ENCODE measurements at places on chromosomes 6 and 20.

- DNase-seq, result peak; percentile 13
These were observed 498.9 kb downstream of the BCKDHB start for GRCh38 chr6:80605165-80605989.

DNA sequence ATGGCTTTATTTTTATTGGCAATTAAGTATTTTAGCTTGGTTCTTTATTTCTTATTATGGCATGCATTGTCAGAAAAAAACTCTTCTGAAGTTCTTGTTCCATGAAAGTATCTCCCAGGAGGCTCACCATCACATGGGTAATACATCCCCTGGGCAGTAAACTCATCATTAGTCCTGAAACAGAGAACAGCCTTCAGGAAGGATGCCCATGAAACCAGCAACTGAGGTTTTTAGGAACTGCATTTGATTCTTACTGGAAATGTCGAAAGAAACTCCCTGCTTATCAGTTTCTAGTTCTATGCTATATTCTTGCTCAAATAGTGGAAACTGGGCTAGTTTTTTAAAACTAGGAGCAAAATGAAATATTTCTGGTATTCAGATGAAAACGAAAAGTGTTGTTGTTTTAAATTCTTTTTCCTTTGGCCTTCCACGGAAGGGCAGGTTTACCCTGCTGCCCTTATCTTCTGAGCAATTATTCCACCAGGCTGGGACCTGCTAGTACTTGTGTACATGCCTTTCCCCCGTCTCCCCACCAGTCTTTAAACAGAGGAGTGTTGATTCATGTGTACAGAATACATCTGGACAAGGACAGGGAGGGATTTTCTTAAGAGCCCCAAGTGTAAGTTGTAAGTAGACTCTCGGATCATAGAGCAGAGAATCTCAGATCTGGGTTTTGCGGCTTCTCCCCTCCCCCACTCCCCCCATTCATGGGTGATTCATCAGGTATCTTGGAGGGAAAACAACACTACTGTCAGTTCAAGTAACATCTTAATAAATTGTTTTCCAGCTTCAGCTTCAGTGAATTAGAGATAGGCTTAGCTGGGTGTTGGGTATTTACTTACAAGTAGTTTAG lies 81.5 kb downstream of the RTN4IP1 start:
- no peak for DNase-seq

- DNase-seq, result no peak
These were observed 8.8 kb downstream of the DUSP15 start for GRCh38 chr20:31861385-31862156.

GRCh38 chr20:48801197-48801596 lies 26.6 kb downstream of the PREX1 start:
- no peak for DNase-seq

DNA sequence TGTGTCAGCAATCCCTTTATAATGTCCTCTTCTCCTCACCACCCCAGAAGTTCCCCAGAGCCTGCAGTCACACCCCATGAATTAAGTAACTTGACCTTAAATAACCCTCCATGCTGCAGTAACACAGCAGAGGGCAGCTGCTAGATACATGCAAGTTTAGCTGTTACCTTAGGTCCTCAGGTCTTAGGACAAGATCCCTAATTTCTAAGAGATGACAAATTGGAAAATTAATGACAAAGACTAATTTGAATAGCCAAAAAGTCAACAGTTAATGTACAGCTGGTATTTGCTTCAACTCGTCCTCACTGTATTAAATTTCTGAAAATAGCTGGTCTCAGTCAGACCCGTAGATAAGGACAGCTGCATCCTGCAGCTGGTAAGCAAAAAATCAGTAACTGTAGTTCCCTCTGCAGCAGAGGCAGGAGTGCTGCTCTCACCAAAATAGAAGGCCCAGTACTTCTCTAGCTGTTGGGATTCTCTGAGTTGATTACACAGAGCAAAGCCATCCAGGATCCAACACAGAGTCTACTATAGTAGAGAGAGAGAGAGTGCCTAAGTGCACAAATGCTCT lies 62.4 kb downstream of the TNFRSF21 start:
- DNase-seq, result no peak

- DNase-seq, result no peak
These were observed 83.3 kb downstream of the SYCP2 start for GRCh38 chr20:59850018-59850641.

DNA sequence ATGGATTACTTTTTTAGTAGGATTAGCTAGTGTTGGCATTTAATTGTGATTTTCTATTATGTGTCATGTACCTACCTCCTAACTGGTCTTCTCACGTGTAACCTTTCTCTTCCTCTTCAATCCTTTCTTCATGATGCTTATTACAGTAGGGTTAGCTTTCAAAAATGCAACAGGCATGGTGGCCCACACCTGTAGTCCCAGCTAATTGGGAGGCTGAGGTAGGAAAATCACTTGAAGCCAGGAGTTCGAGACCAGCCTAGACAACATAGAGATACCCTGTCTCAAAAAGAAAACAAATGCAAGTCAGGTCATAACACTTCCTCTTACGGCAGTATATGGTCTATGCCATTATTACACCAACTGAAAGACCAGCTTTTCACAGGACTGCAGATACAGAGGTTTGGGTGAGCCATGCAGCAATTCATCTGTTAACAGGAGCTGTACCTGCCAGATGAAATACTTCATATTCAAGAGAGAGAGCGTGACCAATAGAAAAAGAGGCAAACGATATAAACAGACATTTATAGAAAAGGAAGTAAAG lies 195.0 kb downstream of the TMEM242 start:
- no peak for DNase-seq

DNA sequence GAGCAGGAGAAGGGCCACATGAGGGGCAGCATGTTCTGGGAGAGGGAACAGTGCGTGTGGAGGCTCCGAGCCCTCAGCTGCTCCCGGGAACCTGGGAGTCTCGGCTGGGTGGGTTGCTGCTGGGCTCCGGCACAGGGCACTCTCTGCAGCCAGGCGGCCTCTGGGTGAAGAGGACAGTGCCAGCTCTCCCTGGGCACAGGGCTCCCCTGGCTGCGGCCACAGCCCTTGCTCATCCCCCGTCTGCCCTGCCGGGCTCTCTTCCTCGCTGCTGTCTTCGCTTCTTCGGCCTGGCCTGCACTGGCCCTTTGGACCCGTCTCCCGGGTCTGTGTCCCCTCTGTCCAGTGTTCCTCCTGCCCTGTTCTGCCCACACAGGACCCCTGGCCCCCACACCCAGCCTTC lies 48.2 kb downstream of the CDH4 start:
- DNase-seq, result no peak

DNA sequence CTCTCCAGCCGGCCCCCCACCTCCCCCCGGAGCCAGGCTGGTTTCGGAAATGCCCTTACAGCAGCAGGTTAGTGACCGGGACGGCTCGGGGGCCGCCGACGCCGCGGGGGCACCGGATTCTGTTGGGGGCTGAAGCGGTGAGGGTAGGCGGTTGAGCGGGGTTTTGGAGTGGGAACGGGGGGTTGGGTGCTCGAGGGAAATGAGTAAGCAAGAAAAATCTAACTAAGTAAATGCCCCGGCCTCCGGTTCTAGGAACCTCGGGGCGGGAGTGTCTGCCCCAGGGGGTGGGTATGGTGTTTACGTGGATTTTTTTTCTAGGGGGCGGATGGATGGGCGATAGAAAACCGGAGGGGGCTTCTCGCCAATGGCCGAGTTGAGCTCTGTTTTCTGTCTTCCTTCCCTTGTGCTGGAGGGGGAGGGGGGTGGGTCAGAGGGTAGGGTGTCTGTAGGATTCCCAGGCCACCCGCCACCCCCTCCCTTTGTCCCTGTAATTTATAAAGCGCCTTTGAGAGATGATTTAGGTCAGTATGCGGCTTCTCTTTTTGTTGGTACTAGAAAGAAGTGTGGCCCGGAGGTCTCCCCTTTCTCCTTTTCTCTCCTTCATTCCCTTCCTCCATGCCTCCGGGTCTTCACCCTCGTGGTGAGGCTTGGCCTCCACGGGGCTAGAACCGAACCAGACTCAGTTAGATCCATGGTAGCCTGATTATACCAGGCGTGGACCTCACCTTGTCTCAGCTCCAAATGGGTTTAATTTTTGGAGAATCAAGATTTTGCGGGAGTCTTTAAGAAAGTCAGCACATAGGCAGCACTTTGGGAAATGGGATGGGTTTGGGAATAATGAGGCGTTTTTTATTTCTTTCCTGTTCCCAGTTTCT lies 2.3 kb downstream of the E2F3 start:
- DNase-seq, result peak; percentile 28

DNA sequence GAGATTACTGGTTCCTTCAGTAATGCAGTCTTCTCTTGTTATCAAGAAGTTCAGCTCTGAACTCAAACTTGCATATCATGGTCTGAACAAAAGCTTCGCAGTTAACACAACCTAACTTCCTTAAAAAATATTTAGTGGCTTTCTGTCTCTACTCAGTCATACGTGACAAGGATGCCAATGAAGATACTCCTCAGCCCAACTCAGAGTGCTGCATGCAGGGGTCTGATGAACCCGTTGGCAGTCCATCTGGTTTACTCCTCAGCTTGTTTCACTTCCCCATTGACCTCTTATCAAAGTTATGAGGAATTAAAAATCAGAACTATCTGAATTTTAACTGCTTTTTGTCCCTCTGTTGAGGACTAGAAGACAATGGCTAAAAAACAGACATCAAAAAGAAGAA lies 56.6 kb upstream of the RIN2 start:
- no peak for DNase-seq

GRCh38 chr20:43271980-43272379 lies 82.3 kb upstream of the PTPRT start:
- no peak for DNase-seq

DNA sequence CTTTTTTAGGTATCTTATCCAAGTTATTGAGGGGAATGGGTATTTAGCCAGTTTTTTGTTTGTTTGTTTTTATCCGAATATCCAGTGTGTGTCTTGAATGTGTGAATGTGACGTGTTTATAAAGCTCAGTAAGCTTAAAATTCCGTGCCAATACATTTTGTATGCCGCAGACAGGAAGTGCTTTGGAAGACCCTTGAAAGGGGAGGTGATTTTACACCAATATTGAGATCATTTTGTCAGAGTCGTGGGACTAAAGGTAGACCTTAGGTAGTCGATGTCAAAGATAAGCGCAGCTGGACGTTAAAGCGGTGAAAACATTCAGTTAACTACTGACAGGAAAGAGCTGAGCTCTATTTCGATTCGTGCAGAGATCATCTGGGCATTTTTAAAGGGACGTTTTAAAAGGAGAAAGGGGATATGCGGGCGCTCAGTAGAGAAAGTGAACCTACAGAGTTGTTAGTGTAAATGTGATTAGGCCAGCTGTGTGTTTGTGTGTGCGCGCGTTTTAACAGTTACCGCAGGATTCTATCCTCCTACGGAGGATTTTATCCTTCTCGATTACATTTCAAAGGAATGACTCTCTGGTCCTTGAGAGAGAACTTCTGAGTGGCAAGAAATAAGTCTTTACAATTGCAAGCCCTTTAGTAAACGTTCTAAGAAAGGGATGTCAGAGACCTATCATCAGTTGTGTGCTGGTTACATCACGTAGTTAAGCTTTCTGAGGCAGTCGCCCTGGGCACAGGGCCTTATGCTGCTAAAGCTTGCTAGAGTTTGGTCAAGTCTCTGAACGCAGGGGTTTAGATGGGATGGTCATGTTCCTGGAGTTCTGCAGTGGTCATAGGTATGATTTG lies 625 bp upstream of the ECHDC1 start:
- peak; percentile 18 for DNase-seq

- DNase-seq, result no peak
These were observed 67.5 kb upstream of the TFB1M start for GRCh38 chr6:155381673-155382337.

DNA sequence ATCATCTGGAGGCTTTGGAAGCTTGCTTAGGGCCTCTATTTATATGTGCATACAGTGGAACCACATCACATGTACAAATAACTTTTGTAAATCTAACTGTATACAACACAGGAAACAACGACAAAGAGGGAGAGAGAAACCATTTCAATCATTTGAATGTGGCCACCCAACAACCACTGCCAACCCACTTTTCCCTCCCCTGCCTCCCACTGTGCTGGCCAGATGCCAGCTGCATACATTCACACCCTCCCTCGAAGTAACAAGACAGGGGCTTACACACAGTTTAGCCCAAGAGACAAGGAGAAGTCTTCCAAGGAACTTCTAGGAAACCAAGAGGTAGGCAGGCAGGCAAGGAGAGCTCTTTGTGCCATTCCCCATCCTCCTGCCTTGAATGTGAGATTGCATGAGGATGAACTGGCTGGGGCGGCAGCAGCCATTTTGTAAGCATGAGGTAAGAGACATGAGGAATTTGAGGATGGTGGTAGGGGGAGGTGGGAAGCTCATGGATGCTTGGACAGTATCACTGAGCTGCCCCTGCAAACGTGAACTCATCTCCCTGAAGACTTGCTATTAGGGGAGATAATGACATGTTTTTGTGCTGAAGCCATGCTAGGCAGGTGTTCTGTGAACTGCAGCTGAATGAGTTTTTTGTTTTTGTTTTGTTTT lies 18.2 kb downstream of the BMP7 start:
- DNase-seq, result no peak

GRCh38 chr20:24701027-24701426 lies 231.6 kb downstream of the SYNDIG1 start:
- no peak for DNase-seq

DNA sequence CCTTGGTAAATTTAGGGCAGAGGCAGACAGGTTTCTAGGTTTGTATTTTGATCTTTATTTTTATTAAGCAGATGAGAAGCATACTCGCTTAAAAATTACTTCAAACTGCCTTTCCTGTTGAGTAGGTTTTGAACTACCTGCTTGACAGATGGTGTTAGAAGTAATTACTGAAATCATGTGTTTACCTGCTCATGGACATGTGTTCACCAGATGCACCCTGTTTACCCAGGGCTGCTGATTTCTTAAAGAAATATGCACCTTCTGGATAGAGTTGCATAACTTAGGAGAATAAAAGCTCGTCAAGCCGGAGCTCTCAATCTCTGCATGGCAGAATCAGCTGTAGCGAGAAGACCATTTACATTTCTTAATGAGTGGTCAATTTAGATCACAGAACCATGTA lies 165.1 kb downstream of the CDKAL1 start:
- no peak for DNase-seq

GRCh38 chr6:144315226-144315980 lies 30.3 kb downstream of the UTRN start:
- no peak for DNase-seq

- DNase-seq, result no peak
These were observed 13.3 kb downstream of the APMAP start for GRCh38 chr20:24979036-24979960.

DNA sequence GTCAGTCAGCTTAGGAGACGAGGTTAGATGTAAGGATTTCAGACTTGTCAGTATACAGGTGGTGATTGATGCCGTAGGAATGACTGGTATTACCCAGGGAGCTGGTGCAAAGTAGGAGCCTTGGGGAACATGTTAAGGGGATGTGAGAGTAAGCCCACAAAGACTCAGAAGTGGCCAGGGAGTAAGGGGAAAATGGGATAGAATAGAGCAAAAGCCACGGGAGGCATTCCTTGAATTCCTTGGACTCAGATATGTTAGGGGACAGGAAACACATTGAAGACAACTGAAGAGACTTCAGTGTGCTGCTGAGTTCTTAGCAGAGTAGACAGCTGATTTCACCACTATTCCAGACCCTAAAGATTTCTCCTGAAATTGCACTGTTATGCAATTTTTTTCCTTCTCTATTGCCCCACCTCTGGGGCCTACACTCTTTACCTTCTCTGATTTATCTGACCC lies 1.2 kb upstream of the ACAT2 start:
- no peak for DNase-seq

DNA sequence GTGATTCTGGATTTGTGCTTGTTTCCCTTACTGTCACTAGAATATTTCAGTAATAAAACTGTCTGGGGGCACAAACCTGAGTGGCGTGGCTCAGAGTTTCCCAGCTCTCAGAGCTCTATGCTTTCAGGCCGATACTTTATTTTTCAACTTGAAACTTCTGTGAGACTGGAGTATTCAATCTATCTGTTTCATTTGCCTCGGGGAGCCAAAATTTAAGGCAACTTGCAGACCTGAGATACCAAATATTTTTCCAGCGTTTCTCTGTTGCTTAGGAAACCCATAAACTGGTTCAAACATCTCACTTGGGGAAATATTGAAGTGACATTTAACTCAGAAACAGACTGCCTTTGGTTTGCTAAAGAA lies 74.7 kb downstream of the SOBP start:
- no peak for DNase-seq

Measured in left renal cortex interstitium (tissue), 4 donors.